Left forelimb (tissue), 1 donor: ENCODE measurements at places on chromosomes 6 and 20.

DNA sequence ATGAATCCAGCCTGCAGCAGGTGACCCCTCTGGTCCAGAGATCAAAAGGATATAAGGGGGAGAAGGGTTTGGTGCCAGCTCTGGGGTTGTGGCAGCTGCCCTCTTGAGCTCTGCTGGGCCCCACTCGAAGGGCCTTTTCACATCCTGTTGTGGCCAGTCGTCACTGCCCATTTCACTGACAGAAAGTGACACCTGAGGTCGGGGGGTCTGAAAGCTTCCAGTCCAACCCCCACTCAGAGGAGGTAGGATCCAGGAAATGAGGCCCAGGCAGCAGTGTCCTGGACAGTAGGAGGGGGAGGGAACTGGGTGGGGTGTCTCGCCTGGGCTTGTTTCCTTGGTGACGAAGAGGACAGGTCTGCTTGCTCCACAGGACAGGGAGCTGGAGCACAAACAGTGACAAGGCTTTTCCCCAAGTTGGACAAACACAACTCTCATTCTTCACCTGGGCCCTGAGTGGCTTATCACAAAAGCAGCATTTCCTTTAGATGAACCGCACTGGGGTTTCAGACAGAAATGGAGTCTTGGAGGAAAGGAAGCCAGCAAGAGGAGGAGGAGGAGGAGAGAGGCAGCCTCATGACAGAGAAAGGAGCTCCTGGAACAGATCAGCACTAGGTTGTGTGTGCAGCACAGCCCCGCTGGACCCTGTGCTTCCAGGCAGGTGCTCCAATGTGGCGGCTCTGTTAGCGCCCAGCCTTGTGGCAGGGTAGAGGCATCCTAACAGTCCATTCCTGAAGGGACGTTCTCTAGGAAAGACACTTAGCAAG is 11.0 kb downstream of the FRS3 start:
- no peak for DNase-seq

- no peak for DNase-seq
Measured at GRCh38 chr6:46733341-46733801, 1.8 kb downstream of the PLA2G7 start.

DNA sequence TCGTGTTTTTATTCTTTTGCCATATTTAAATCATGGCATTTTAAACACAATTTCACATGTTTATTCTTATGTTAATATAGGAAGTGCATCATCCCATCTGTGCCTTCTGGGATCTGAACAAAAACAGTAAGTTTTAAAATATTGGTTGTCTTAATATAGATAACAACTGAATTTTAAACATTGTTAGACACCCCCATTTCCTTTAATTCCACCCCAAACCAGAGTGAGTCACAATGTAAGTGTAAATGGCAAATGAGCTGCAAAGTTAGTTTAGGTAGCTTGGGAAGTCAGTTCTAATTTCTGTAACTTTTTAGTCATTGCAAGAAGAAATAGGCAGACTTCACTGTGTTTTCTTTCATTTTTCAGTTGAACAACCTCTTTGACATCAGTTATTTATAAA is 108.0 kb downstream of the ADGRG6 start:
- DNase-seq = no peak

DNA sequence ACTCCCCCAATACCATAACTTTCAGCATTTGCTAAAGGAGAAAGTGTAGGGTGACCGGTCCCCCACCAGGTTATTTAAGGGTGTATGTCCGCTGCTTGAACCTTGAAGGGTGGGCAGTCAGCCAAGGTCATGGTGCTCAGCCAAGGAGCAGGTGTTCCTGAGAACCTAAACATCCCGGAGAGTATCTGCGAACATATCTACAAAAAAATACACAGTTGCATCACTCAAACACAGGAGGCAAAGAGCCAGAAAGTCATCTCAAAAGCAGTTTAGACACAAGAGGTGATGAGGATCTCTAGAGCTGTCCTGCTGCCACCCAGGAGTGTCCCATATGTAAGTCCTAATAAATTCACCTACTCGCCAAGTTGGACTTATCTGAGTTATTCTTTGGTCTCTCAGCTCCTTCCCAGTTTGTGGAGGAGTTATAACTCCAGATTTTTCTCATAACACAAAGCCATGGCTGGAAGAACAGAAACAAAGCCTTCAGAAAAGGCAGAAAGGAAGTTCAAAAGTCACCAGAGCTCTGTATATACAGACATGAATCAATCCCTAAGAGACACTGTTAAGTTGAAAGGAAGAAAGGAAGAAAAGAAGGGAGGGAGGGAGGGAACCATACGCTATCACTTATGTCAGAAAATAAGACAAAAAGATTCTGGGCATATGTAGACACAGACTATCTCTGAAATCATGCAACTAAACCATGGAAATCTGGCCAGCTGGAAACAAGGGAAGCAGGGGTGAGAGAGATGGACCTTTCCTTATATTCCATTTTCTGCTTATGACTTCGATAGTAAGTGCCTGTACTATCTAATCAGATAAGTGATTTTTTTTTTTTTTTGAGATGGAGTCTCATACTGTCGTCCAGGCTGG is 11.3 kb downstream of the MBOAT1 start:
- no peak for DNase-seq

- DNase-seq = no peak
Measured at GRCh38 chr6:138013959-138014358, 93.3 kb downstream of the PERP start.

DNA sequence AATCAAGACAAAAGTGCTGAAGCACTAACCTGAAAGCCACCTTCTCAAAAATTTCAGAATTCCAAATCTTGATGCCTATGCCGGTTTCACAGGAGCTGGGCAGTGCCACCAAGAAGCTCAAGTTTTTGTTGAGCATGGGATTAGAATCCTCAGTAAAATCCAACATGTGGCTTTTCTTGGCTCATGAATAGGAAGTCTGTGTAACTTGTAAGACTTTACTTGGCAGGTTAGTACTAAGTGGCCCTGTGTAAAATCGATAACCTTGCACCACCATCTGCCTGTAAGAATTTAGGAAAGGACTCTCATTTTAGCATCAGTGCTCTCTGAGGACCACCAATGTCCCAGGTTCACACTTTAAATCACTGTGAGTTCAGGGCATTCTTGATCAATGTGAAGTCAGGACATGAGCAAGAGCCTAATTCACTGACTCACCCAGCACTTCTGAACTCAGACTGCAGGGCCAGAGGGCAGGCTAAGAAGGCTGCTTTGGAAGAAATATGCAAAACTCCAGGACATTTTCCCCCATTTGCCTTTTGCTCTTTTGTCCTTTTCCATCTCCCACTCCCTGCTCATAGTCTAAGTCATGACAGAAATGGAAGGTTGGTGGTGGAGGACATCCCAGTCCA is 113.2 kb downstream of the EDN1 start:
- DNase-seq = no peak

- DNase-seq = no peak
Measured at GRCh38 chr6:139981768-139982181, 607.3 kb upstream of the CITED2 start.

DNA sequence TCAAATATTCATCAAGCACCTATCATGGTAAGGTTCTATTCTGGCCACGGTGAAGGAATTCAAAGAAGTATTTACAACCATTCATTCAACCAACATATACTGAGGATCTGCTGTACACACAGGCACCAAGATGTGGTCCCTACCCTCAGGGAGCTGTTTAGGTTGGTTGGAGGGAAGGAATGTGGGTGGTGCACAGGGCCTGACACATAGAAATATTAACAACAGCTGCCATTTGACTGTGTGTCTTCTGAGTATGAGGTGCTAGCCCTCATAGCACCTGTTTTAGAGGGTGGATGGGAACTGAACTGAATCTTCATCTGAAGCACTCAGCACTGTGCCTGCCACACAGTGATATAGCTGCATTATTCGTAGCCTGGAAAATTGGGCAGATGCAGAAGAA is 7.3 kb downstream of the SNPH start:
- no peak for DNase-seq

- DNase-seq = no peak
Measured at GRCh38 chr6:110618591-110619267, 142.3 kb upstream of the SLC22A16 start.

DNA sequence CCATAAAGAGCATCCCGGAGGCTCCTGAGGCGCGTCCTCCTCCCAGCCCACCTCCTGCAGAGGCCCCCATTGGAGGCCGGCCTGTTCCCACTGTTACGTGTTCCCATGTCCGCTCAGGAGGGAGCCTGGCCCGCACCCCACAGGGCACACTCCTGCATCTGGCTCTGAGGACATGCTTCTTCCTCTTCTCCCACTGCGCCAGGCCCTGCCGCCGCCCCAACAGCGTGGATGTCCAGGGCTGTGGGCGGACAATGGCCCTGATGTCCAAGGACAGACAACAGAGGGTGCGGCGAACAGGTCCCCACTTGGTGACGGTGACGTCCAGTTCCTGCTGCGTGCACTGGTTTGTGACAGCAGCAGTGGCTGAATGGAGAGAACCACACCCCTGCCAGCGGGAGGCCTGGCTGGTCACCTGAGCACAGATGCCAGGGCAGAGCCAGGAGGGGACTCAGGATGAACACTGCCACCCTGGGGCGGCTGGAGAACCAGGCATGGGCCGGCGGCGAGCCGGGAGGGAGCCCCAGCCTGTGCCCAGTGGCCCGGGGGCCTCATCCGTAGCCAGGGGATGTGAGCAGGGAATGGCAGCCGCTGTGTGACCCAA is 26.6 kb downstream of the FRMD1 start:
- DNase-seq = no peak

- DNase-seq = no peak
Measured at GRCh38 chr6:130547723-130548122, 181.9 kb downstream of the TMEM200A start.

DNA sequence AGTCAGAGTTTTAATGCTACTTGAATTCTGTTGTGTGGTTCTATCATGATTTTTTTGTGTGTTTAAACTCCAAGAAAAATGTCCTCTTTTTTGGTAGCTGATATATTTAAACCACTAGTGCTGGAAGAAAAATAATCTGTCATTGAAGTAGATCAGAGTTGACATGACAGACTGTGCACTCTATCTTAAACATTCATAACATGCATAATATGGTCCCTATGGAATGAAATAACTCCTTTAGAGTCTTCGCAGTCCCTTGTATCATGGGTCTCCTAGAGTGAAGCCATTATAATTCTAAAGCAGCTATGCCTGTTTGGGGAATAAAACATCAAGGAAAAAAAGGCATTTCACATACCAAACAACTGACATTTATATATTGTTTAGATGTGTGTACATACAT is 282.7 kb upstream of the CITED2 start:
- DNase-seq = no peak

DNA sequence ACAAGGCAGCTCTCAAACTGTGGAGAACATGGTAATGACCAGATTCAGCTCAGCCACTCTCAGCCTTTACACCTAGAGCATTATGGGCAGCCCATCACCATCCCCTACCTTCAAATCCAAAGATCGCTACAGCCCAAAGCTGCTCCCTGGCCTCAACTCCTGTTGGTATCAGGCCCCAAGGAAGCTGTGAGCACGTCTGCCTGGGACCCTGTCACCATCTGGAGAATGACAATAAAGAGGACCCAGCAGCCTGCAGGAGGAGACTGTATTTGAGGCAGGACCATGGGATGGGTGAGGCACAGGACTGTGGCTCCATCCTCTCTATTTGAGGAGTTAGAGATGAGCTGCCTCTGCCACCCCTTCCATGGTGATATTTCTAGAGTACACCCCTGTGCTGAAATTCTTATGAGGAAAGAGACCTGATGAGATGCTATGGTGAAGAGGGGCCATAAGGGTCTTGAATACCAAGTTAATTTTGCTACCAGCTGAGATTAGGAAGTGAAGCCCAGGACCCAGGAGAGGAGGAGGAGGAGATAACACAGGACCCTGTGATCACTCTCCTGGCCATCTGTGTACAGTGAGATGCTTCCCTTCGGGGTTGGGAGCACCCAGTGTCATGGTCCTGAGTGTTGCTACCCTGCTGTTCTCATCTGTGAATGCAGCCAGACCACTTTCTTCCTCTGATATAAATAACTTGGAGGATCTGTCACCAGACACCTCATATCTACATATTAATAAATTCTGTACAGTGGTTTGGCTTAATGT is 19.6 kb upstream of the MICB start:
- DNase-seq = no peak

DNA sequence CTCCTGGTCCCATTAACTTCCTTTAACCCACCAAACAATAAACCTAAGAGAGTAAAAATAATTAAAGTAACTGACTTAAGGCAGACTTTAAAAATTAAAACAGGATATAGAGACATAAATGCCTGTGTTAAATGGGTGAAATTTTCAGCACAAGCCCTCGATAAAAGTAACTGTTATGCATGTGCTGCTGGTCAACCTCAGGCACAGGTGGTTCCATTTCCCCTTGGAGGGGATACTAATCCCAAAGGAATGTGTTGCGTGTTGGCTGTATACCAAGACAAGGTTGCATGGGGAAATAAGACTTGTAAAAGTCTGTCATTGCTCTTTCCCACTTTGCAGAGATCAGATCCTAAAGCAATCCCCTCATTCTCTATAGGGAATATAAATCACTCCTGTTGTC is 25.8 kb downstream of the HLA-A start:
- no peak for DNase-seq

GRCh38 chr6:34374508-34374907 is 18.0 kb downstream of the NUDT3 start:
- no peak for DNase-seq

DNA sequence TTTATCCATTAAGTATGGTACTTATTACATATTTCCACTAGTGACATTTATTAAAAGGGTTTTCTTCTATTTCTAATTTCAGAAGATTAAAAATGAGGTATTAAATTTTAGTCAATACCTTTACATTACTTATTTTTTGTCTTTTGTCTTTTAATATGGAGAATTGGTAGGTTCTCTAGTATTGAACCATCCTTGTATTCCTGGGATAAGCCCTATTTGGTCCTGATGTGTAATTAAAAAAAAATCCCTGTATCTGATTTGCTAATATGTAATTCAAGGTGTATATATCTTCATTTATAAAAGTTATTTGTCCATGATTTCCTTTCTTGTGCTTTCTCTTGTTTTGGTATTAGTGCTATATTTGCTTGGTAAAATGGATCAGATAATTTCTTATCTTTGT is 153.7 kb downstream of the TRMT11 start:
- no peak for DNase-seq

GRCh38 chr6:134622382-134623173 is 304.7 kb upstream of the SGK1 start:
- DNase-seq = no peak

- no peak for DNase-seq
Measured at GRCh38 chr6:158655569-158656450, 6.0 kb downstream of the SYTL3 start.

GRCh38 chr6:446418-447366 is 55.1 kb downstream of the IRF4 start:
- DNase-seq = no peak

- DNase-seq = no peak
Measured at GRCh38 chr6:34130862-34131261, 15.0 kb downstream of the GRM4 start.

GRCh38 chr6:15145821-15146220 is 100.0 kb upstream of the JARID2 start:
- DNase-seq = no peak

DNA sequence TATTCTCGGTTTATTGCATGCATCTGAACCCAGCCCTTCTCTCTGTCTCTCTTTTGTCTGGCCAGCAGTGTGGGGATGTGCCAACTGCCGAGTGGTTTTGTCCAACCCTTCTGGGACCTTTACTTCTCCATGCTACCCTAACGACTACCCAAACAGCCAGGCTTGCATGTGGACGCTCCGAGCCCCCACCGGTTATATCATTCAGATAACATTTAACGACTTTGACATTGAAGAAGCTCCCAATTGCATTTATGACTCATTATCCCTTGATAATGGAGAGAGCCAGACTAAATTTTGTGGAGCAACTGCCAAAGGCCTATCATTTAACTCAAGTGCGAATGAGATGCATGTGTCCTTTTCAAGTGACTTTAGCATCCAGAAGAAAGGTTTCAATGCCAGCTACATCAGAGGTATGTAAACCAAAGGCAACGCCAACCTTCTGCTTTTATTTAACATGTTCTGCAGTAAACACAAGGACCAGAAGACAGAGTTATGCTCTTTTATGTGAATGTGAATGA is 65.8 kb downstream of the ADGRG6 start:
- DNase-seq = no peak
